Body of pancreas (tissue), 4 donors: ENCODE measurements at places on chromosomes 7 and 10.

DNA sequence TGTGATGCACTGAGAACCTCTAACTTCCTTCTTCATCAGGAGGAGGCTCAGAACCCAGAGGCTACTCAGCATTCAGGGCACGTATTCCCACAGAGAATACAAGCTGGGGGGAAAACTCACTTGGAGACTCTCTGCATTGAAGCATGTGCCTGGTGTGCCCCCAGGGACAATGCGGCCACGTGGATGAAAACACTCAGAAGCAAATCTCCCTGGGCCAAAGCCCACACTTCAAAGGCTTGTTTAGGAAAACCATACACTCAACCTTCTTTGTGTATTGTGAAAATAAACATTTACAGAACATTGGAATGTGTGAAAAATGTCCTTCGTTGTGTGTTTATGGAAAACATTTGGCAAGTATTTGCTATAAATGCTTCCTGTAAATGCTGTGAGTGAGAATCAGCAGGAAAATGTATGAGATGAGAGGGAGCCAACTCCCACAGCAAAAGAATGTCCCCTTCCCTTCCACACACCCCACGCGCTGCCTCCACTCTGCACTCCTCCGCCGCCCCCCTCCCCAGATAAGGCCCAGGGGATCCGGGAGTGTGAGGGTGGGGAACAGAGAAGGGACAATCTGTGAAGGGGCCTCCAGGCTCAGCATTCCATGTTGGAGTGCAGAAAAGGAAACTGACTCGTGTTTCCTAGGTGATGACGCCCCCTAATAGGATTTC is 339.5 kb downstream of the ELMO1 start:
- DNase-seq, result no peak

DNA sequence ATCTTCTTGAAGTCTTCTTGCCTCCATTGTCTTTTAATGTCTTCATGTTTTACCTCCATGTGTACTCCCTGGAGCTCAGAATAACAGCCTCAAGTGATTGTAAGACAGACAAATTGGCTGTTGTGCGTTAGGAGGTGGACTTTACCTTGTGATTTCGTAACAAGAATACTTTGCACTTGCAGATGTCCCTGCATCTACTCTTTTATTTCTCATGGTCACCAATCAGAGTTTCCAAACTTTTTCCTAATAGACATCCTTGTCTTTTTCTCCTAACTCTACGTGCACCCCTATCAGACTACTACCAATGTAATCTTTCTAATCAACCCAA is 172.3 kb downstream of the NRP1 start:
- no peak for DNase-seq

DNA sequence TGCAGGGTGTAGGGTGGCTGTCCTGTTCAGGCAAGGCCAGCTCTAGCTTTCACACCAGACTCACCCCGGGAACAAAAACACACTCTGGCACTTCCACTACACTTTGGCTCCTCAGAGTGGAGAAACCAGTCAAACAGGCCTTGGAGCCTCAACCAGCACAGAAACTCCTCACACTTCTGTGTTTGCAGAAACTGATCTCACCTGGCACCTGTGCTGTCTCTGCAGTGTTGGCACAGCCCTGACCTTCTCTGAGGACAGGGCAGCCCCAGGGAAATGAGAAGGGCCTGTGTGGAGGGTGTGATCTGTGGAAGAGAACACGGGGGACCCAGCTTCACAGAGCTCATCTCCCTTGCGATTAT is 4.1 kb upstream of the CALML5 start:
- peak; percentile 91 for DNase-seq

- DNase-seq, result no peak
Observed at GRCh38 chr7:26237035-26237807, 35.7 kb downstream of the CBX3 start.

DNA sequence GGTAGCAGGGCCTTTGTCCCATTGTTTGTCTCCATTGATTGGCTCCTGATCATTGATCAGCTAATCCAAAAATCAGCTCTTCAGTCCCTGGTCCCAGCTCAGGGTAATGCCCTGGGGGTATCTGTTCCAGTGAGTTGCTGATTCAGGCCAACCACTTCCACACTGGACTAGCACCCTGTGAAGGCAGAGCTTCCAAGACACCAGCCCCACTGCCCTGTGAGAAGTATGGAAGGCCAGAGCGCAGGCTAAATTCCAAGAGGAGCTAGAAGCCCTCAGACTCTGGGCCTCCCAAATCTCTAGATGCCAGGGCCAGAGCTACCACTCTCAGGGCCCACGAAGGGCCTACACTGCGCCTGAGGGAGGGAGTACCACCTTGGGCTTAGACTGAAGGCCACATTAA is 10.4 kb downstream of the TMEM72 start:
- no peak for DNase-seq

DNA sequence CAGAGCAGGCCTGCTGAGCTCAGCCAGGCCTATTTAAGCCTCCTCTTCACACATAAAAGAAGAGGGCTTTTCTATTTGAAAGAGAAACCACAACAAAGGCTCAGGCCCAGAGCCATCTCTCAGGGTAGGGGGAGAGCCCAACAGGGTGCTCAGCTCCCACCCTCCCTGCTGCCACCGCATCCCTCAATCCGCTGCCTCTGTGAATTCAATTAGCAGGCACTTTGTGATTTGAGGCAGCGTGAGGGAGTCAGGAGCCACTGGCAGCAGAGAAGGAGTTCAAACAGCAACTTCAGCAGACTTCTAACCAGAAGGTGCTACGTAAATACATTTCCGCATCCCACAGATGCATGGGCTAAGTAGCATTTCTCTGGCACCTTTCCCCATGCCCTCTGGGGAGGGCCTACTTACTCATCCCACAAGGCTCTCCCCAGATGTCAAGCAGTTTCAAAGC is 45.2 kb downstream of the LRRC20 start:
- DNase-seq, result no peak

DNA sequence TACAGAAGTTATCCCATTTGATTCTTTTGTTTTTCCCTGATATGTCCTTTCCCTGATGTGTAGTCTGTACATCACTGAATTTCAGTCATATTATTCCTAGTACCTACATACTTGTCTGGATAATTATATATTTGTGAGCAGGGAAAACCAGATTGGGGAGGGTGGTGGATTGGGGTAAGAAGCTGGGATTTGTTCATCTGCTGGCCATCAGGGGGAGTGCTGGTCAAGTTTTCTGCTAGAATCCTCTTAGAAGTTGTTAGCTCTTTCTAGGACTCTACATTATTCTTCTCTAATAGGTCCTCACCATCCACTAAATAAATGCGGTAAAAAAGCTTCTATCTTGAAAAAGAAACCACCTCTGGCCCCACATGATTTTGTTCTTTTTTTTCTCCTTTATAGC is 232.7 kb upstream of the TAC1 start:
- DNase-seq, result peak; percentile 36

- no peak for DNase-seq
Observed at GRCh38 chr7:103811997-103812396, 177.5 kb downstream of the RELN start.
